Esophagus muscularis mucosa (tissue), 4 donors: ENCODE measurements at places on chromosomes 2 and 18. TPM values are rescaled to one million over a fixed set of nuclear protein-coding genes. Genes with fewer than 3 reads are reported as not detected.

FARP2 gene
- total RNA-seq, result 37.9 TPM

GCKR gene
- total RNA-seq, result not detected

RAD51AP2 gene
- not detected for total RNA-seq

LYPD6 gene
- total RNA-seq, result 0.83 TPM

EML6 gene
- 4.6 TPM for total RNA-seq

DRC1 gene
- not detected for total RNA-seq

CNGA3 gene
- total RNA-seq, result 5.2 TPM

SKOR2 gene
- total RNA-seq, result not detected

RNU2-63P gene
- total RNA-seq, result not detected

CFAP65 gene
- not detected for total RNA-seq

PTRHD1 gene
- total RNA-seq, result 8.1 TPM

KCNJ3 gene
- total RNA-seq, result 4.2 TPM

RTP5 gene
- total RNA-seq, result not detected

MCFD2 gene
- 79.0 TPM for total RNA-seq

YIPF4 gene
- total RNA-seq, result 26.3 TPM

ATOH8 gene
- 124 TPM for total RNA-seq

RAB17 gene
- total RNA-seq, result 0.83 TPM

ALKAL2 gene
- 11.9 TPM for total RNA-seq

ABCB11 gene
- total RNA-seq, result not detected

ANKRD44 gene
- 76.6 TPM for total RNA-seq

NPAS2 gene
- total RNA-seq, result 45.8 TPM

TLX2 gene
- 0.42 TPM for total RNA-seq

MPV17 gene
- 58.2 TPM for total RNA-seq

QPCT gene
- 4.0 TPM for total RNA-seq

MCM6 gene
- total RNA-seq, result 7.5 TPM

COLEC12 gene
- total RNA-seq, result 24.9 TPM

FBXO36 gene
- total RNA-seq, result 1.6 TPM

NXPH2 gene
- not detected for total RNA-seq

ZDBF2 gene
- total RNA-seq, result 11.8 TPM

COL4A3 gene
- 5.1 TPM for total RNA-seq

MC4R gene
- 0.45 TPM for total RNA-seq

NEU4 gene
- not detected for total RNA-seq

SERPINB5 gene
- total RNA-seq, result not detected

MROH2A gene
- not detected for total RNA-seq

CCDC178 gene
- 1.7 TPM for total RNA-seq

STRN gene
- total RNA-seq, result 19.5 TPM

LIMS4 gene
- 10.0 TPM for total RNA-seq

STPG4 gene
- total RNA-seq, result not detected

NT5C1B gene
- total RNA-seq, result not detected

NDC80 gene
- total RNA-seq, result 0.57 TPM

HSPE1 gene
- 73.1 TPM for total RNA-seq

TUBA3E gene
- total RNA-seq, result not detected

NAPG gene
- 35.8 TPM for total RNA-seq

IL36G gene
- total RNA-seq, result not detected

ARHGAP25 gene
- total RNA-seq, result 5.1 TPM

UGT1A6 gene
- not detected for total RNA-seq

SMAD4 gene
- 117 TPM for total RNA-seq

RABL2A gene
- total RNA-seq, result 17.9 TPM

DNAH7 gene
- total RNA-seq, result 0.83 TPM

MATN3 gene
- total RNA-seq, result 0.83 TPM

LRATD1 gene
- 10.2 TPM for total RNA-seq
